SW 1271 (cell line): ENCODE measurements at places on chromosomes 1 and 21.

DNA sequence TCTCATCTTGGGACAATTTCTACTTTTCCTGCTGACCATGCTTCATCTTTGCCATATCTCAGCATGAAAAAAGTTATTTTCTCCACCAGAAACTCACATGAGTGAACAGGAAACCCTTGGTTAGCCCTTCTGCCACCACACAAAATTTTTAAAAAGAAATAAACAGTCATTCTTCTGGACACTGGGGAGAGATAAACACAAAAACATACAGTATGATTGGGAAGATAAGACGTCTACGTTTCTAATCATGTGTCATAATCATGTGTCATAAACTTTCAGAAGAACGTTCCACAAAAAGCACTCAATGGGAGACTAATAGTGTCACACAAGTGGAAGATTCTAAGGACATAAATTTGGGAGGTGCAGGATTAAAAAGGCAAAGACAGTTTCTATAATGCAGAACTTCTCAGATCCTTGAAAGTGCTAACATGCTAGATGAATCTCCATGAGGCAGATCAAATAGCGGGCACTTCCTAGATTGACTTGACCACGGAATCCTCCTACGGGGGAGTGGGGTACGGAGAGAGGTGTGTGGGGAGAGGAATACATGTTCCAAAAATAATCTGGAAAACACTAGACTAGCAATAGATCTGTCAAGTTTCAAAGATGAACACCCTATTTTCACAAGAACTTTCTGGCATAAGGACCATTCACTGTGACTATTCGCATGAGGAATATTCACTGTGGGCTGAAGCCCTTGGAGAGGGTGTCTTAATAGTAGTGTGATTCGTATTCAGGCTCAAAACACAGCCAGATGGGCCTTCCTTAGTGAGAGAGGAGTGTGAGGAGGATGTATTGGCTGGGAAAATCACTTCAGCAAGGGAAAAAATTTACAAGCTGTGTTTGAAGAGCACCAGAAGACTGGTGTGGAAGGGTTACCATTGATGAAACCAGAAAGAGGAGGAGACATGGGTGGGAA is 206.7 kb downstream of the SETD4 start:
- DNase-seq, result no peak

DNA sequence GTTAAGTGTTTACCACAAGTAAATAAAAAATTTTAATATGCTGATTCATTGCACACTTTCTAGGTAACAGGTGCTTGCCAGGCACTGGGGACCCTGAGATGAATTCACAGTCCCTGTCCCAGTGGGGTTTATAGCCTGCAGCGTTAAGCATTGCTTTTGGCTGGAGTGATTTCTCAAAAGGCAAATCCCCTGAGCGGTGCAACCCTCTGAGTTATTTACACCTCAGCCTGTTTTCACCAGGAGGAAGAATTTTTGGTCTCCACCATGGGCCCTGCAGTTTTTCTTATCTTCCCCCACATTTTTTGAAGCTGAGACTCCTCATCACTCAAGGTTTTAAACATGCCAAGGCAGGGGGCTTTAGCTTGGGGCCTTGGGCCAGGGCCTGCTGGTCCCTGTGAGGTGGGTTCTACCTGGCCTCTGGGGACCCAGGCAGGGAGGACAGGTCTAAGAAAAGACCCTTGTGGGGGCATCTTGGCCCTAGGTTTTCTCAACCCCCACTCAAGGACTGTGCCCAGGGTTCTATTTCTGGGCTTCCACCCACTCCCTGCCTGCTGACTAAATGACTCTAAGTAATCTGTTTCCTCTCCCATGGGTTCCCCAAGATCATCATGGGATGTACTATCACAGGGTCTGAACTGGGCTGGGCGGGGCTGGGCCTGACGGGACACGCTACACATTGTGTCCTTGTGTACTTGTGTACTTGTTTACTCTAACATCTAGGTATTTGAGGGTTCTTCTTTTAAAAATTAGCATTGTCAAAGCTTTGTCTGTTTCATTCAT is 10.2 kb upstream of the CHIT1 start:
- DNase-seq, result no peak

- no peak for DNase-seq
Measured at GRCh38 chr1:226575739-226576378, 27.3 kb downstream of the STUM start.

DNA sequence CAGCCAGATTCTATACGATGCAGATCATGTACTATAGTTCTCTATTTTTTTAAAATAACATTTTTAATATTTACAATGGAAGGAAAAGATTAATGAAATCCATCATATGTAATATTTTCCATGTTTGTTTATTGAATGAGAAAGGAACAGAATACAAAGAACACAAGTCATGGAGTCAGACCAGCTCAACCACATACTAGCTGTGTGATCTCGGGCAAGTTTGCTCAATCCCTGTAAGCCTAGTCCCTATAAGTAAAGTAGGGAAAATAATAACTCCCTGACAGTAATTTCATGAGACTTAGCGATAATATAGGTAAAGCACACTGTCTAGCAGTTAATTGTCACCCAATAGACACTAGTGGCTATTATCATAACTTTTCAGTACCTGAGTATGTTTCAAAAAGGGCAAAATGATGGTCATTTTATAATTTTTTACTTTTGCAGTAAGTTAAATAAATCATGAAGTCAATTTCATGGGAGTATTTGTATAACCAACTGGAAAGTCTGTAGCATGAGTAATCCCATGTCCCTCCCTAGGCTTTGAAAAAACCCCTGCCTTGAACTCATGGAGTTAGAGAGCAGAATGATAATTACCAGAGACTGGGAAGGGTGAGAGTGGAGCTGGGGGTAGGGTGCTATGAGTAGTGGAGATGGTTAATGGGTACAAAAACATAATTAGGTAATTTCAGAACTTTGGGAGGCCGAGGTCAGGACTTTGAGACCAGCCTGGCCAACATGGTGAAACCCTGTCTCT is 37.0 kb upstream of the EPS15 start:
- no peak for DNase-seq

DNA sequence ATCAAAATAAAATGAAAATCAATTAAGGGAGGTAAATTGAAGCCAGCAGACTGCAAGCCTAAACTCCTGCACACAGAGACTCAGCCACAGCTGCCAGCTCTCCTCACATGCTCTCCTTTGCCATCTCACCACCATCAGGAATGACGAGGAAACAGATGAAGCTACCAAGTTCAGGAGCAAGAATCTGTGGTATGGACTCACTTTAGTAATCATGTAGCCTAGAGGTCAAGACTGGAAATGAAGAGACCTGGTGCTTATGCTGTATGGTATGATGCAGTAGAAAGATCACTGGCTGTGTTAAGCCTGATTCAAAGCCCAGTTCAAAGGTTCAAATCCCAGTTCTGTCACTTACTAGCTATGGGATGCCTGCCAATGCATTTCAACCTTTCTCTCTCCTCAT is 78.9 kb upstream of the CAMK1G start:
- no peak for DNase-seq

GRCh38 chr21:33480481-33481103 is 818 bp upstream of the TMEM50B start:
- no peak for DNase-seq

DNA sequence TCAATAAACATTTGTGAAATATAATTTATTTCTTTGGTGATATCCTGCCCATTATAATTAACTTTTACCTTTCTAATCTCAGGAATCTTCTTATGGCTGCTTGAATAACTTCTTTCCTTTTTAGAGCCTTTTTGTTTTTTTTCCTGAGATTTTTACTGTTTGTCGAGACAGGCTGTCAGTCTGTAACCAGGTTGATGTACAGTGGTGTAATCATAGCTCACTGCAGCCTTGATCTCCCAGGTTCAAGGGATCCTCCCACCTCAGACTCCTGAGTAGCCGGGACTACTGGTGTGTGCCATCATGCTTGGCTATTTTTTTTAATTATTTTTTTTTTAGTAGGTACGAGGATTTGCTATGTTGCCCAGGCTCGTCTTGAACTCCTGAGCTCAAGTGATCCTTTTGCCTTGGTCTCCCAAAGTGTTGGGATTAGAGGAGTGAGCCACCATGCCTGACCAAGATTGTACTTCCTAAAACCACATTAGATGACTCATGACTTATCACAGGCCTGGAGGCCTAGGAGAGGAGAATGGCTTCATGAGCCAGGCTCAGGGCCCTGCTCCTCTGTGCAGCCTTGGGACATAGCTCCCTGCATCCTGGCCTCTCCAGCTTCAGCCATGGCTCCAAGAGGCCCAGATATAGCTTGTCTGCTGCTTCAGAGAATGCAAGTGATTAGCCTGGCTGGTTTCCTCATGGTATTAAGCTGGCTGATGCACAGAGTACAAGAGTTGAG is 48.6 kb downstream of the CTH start:
- DNase-seq, result no peak

DNA sequence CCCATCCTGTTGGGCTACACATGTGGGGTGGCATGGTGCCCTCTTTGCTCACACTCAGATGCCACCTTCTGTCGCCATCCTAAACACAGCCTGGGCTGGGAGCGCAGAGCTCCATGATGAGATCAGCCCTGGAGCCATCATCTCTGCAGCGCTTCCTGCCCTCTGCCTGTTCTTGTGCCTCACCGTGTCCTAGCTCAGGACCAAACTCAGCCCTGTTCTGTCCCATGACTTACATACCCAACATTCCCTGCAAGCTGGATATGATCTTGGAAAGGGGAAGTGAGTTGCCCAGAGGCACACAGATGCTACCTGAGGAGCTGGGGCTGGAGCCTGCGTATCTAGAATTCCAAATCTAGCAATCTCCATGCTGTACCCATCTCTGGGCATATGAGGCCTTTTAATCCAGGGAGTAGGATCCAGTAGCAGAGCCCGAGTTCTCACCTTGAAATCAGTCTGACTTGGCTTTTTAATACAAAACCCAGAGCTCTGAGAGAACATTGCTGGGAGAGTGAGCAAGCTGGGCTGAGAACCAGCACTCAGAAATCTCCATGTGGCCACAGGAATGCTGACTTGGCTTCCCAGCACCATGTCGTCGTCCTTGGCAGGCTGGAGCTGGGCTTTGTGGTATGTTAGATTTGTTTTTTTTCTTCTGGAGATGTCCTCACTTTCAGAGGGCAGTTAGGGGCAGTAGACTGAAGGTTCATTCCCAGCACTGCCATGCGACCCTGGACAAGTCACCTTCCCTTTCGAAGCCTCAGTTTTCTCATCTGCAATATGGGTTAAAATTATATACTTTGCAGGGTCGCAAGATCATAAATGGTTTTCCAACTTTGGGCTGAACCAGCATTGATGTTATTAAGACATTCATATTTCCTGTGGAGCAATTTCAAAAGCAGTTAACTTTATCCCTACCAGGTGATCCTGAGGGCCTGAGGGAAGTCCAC is 2.6 kb downstream of the ALPL start:
- DNase-seq, result no peak

GRCh38 chr1:227887697-227888403 is 59.9 kb downstream of the WNT9A start:
- no peak for DNase-seq

DNA sequence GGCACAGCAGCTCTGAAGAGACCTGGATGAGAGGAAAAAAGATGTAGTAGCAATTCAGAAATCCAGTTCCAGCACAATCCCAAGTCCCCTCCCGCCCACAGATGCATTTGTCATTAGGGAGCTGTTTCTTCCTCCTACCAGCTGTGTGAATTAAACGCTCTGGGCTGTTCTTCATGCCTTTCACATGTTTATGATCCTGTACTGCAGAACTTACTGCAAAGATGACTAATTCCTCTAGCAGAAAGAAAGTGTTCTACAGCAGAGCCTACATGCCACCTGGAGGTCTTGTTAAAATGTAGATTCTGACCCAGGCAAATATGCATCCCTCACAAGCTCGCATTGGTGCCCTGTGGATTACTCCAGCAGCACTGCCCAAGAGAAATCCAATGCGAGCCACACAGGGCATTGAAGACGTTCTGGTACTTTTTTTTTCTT is 6.5 kb downstream of the ENO1 start:
- no peak for DNase-seq

DNA sequence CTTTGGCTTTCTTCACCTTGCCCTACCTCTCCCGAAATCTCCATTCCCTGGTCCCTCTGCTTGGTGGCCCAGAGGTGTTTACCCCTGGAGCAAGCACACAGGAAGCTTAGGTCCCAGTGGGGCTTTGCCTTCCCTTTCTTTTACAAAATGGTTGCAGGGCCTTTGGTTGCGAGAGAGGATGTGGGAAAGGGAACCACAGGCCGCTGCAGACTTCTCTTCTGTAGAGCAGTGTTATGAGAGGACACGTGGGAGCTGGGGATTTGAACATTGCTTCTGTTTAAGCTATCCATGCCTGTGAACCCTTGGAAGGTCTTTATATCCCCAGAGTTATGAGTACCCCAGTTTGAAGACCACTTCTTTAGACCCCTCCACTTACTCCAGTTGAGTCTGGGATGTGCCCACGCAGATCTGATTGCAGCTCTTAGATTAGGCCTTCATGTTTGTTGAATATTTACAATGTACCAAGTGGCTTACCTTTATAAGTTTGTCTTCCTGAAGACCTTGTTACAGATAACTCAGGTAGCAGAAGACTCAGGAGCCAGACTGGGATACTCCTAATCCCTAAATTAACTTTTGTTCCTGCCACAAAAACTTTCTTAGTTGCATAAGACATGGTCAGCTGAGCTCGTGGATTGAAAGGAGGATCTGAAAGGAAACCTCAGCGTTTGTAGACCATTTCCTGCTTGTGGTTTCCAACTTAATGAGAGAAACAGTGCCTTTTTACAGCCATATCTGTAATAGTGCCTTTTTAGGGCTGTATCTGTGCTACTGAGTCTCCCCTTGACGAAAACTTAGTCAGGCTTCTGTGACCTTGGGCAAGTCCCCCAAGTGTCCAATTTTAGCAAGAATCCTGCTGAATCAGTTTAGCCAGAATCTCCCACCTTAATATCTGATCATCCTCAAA is 21.9 kb upstream of the IVNS1ABP start:
- DNase-seq, result no peak
